ENCODE measurements at places on chromosomes 2 and 18.

GRCh38 chr2:207231106-207231865, 65.5 kb upstream of the KLF7 start:
- no peak for DNase-seq

- DNase-seq: no peak
These were observed 526.6 kb upstream of the PKDCC start for GRCh38 chr2:41521211-41521610.

DNA sequence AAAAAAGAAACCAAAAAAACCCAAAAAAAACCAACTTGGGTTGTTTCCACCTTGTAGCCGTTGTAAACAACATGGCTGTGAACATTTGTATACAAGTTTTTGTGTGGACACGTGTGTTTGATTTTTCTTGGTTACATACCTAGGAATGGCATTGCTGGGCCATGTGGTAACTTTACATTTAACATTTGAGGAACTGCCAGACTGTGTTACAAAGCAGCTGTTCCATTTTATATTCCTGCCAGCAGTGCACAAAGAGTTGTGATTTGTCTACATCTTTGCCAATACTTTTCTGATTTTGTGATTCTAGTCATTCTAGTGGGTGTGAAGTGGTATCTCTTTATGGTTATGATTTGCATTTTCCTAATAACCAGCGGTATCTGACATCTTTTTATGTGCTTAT, 22.5 kb downstream of the LPIN1 start:
- no peak for DNase-seq

DNA sequence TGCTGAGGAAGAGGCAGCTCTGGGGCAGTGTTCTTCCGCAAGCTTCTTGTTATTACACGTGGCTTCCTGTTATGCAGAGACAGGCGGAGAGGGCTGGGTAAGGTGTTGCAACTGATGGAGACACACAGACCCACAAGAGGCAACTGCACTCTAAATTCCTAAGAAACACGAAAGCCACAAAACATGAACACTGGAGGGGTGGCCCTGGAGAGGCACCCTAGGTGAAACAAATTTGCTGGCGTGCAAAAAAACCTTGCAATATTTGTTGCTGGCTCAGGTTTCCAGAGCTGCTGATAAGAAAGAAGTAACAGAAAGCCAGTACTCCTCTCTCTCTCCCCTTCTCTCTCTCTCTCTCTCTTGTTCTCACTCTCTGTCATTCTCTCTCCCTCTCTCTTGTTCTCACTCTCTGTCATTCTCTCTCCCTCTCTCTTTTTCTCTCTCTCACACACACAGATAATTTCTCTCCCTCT, 31.8 kb downstream of the ARHGAP25 start:
- DNase-seq: peak; percentile 98

All from iris pigment epithelial cell (primary cell).